Osteocyte (in vitro differentiated cells): ENCODE measurements at places on chromosomes 3 and 15. TPM values are rescaled to one million over a fixed set of nuclear protein-coding genes. Genes with fewer than 3 reads are reported as not detected.

The SAMMSON gene
- total RNA-seq: not detected in 2 replicates

The SNTN gene
- total RNA-seq: not detected in 2 replicates

The CTDSPL gene
- total RNA-seq: 71.6 and 77.6 TPM in 2 replicates

- no peak for DNase-seq
- peaks cover 13% of the 10 kb centered on the region for H3K4me1 ChIP-seq
Measured at GRCh38 chr3:16300881-16301359, 35.9 kb downstream of the OXNAD1 start.

DNA sequence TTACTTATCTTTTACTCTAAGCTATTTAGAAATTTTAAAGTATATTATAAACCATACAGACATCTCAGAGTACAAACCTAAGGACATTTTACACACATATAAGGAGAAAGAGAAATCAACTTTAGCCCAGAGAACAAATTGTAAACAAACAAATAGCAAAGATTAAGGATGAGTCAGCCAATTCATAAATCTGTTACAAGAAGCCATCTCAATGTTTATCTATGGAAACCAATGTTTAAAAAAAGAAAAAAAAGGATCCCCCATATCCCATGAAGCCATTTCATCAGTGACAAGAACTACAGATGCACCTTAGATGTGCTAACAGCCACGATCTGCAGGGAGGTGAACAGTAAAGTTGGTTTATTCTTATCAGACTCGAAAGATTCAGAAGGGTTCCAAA, 437.1 kb downstream of the SHQ1 start:
- DNase-seq: no peak
- H3K27me3 ChIP-seq: no peaks in the 10 kb centered on the region
- no peak overlapping the region for H3K4me3 ChIP-seq

DNA sequence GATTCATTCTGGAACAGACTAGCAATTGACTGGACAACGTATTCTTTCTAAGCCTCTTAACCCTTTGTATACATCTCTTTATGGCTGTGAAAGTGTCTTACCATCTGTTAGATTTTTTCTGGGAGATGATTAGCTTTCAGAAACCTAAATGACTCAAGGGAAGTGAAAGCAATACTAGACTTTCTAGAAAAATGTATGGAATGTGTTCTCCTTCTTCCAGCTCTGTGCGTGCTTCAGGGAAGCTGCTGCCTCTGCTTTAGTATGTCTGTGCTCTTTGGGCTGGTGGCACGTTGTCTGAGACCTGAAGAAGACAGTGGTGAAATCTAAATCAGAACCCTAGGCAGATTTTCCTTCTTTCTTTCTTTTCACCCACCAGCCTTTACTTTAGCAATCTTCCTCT, 89.5 kb downstream of the ITPR1 start:
- H3K36me3 ChIP-seq: no peaks in the 10 kb centered on the region
- no peaks in the 10 kb centered on the region for H3K27me3 ChIP-seq
- no peak for DNase-seq
- peak overlapping the region; percentile 16 for H3K4me3 ChIP-seq

- H3K4me1 ChIP-seq: peaks cover 32% of the 10 kb centered on the region
- H3K27ac ChIP-seq: no peak overlapping the region
- no peak for DNase-seq
- H3K27me3 ChIP-seq: no peaks in the 10 kb centered on the region
- H3K36me3 ChIP-seq: no peaks in the 10 kb centered on the region
Measured at GRCh38 chr3:94539937-94540336, 477.1 kb downstream of the NSUN3 start.

DNA sequence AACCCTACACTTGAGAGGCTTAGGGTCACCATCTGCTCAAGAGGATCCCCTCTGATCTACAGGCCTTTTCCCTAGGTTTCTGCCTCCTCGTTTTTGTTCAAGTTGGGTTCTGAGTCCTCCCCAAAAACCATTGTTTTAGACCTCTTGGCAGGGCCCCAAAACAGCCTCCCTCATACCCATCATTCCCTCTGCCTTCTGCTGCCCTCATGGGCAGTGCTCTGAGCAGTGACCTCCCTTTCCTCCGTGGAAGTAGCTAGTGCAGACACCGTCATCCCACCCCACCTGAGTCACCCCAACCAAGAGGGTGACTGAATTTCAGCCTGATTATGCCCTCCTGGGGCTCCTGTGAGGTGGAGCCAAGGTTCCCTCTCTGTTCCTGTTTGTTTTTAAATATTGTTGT, 92.0 kb downstream of the RBPMS2 start:
- no peak overlapping the region for H3K4me3 ChIP-seq
- H3K27ac ChIP-seq: no peak overlapping the region
- no peaks in the 10 kb centered on the region for H3K4me1 ChIP-seq
- H3K36me3 ChIP-seq: peaks cover 45% of the 10 kb centered on the region
- no peak for DNase-seq

GRCh38 chr15:66042624-66043023, 173.3 kb downstream of the RAB11A start:
- no peak for DNase-seq
- no peak overlapping the region for H3K27ac ChIP-seq
- no peaks in the 10 kb centered on the region for H3K36me3 ChIP-seq
- H3K27me3 ChIP-seq: peaks cover 69% of the 10 kb centered on the region
- peaks cover 5% of the 10 kb centered on the region for H3K4me1 ChIP-seq

DNA sequence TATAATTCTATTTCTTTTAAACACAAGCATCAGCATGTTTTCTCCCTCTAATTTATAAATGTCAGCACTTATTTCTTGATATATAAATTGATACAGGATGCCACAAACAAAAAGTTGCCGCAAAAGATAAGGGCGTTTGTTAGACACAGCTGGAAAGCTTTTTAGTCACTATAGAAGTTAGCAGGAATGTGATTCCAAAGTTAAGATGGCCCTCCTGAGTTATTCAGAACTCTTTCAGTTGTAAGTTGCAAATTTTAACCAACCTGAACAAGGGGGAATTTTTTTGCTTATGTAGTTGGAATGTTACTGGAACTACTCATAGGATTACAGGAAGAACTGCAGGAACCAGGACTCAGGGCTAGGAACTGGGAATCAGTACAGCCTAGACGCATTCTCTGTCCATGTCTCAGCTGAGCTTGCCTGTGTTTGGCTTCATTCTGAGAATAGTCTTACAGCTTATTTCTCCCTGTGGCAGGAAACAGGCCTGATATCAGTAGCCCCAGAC, 166.3 kb downstream of the VGLL4 start:
- no peaks in the 10 kb centered on the region for H3K36me3 ChIP-seq
- no peak for DNase-seq
- peak overlapping the region; percentile 85 for H3K27ac ChIP-seq
- no peaks in the 10 kb centered on the region for H3K27me3 ChIP-seq
- peaks cover 52% of the 10 kb centered on the region for H3K4me1 ChIP-seq

DNA sequence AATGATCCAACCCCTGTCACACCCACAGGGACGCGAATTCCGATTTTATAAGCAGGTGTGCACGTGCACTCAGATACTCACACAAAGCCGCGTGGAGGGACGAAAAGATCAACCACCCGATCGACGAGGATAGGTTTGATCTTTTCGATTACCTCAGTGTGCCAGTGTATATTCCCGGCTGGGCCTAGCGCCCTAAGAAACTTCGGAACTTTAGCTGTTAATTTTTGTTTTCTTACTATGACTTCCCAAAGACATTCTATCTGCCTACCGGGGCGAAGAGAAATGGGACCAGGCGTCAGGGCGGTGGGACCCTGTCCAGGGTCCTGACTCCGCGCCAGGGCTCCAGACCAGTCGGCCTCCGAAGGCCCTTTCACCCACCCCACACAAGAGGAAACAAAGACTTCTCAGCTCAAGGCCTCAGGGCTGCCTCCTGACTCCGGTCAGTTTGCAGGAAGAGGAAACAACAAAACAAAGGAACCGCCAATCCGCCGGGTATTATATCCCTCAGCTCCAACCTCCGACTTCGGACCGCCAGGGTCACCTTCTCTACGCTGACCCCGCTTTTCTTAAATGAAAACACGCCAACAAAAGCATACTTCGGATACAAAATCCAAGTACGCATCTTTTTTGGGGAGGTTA, 6.8 kb downstream of the ONECUT1 start:
- DNase-seq: no peak
- no peaks in the 10 kb centered on the region for H3K36me3 ChIP-seq
- H3K4me3 ChIP-seq: no peak overlapping the region
- peaks cover 12% of the 10 kb centered on the region for H3K4me1 ChIP-seq
- H3K27ac ChIP-seq: no peak overlapping the region

DNA sequence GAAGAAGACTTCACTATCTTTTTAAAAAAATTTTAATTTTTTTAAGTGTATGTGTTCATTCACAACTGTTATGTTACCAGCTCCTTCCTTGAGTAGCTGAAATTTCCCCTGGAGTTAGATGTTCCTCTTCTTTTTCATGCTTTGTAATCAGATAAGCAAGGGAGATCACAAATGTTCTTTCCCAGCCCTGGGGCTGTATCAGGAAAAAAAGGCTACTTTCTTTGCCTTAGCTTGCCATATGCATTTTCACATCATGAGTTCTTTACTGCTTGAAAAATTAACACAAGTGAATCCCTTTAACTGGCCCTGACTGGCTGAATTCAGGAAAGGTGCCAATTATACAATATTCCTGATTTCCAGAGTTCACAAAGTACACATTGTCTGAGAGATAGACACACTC, 353.2 kb upstream of the ATP11B start:
- no peak for DNase-seq
- peaks cover 8% of the 10 kb centered on the region for H3K4me1 ChIP-seq
- H3K4me3 ChIP-seq: no peak overlapping the region
- H3K27ac ChIP-seq: no peak overlapping the region

- no peaks in the 10 kb centered on the region for H3K4me1 ChIP-seq
- no peak for DNase-seq
- no peaks in the 10 kb centered on the region for H3K36me3 ChIP-seq
- no peak overlapping the region for H3K4me3 ChIP-seq
Measured at GRCh38 chr3:102643546-102643945, 208.7 kb downstream of the ZPLD1 start.
